Fibroblast of villous mesenchyme (primary cell): ENCODE measurements at places on chromosomes 3 and 15. TPM values are rescaled to one million over a fixed set of nuclear protein-coding genes. Genes with fewer than 3 reads are reported as not detected.

Gene CIDEC
- not detected in 2 replicates for total RNA-seq

DNA sequence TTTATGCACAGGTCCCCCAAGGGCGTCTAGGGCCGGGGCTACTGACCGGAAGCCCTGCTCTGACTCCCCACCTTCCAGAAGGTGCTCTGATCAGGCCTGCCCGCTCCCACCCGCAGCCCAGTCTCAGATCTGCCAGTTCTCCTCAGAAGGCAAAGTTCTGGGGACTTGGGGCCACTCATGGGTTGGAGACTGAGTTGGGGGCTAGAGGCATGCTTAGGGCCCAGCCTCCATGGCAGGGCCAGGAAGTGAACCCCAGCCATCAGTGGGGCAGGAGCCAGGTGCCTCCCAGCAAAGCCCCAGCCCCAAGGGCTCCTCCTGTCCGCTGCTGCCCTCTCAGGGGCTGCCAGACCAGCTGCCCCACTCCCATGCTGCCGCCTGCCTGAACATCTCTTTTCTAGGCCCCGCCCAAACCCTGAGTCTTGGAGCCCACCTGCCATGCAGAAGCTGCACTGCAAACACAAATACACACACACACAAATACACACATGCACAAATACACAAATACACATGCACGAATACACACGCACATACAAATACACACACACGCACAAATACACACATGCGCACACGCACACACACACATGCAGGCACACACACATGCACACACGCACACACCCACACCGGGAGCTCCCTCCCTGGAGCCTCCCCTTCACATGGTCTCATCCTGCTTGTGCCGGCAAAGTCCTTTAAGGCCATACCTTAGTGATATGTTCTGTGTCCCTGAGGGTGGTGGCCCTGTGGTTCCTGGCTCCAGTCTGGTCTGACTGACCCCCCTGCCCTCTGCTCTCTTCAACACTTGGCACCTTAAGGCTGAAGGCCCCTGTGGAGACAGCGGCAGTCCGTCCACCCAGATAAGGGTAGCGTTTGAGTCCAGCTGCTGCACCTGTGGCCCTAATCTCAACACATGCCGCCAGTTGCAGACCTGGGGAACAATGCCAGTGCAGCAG, 59.2 kb upstream of the KLF13 start:
- DNase-seq: no peak

GRCh38 chr3:111585217-111585616, 9.9 kb downstream of the ZBED2 start:
- DNase-seq: no peak

Gene KIF7
- total RNA-seq: 12.2 and 13.4 TPM in 2 replicates

GRCh38 chr15:47439146-47440111, 277.9 kb upstream of the SEMA6D start:
- peak; percentile 48 for DNase-seq

GRCh38 chr3:20074226-20075063, 34.2 kb downstream of the KAT2B start:
- DNase-seq: peak; percentile 52

Gene MINAR1
- 1.3 and 2.3 TPM in 2 replicates for total RNA-seq

Gene AHSG
- not detected in 2 replicates for total RNA-seq

DNA sequence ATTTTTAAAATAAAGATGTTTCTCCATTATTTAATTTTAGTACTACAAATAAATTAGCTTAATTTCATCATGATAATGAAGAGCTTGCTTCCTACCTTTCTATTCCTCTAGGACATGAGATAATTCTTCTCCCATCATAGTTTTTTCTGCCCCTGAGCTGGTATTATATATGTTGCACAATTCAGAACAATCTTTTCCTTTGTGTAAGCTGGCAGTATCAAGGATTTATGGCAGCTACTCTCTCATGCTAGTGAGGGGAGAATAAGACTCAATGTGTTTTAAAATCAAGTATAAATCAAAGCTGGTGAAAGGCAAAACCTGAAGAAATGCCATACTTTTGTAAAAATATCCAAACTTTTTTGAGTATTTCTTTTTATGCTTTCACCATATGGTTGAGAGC, 1405.3 kb downstream of the SI start:
- no peak for DNase-seq

Gene MAP1A
- 60.9 and 65.7 TPM in 2 replicates for total RNA-seq

DNA sequence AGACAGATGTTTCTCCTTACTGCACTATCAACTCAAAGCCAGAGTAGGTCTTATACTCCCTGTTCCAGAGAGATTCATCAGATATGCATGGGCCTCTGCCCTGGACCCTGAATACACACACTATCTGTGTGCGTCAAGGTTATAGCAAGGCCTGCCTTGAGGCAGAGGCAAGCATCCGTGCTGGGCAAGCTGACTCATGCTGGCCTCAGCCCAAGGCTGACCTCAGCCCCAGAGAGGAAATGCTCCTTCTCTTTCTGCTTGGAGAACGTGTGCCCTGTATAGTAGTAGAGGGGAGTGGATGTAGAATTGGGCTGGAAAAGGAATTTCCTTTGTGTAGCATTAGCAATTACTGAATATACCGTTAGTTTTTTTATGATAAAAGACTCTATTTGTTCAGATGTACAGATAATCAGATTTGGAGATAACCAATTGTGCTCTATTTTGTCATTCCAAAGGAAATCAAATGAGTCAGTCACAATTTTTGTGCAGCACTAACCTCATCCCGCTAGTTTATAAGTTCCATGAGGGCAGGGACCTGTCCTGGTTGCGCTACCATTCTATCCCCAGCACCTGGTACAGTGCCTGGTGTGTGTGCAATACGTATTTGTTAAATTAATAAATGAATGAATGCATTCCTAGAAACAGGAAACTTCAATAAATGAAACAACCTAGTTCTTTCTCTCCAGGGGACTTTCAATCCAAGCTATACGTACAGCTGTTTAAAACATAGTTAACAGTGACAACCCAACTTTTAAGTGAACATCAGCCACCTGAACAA, 13.3 kb upstream of the PAQR9 start:
- peak; percentile 87 for DNase-seq

DNA sequence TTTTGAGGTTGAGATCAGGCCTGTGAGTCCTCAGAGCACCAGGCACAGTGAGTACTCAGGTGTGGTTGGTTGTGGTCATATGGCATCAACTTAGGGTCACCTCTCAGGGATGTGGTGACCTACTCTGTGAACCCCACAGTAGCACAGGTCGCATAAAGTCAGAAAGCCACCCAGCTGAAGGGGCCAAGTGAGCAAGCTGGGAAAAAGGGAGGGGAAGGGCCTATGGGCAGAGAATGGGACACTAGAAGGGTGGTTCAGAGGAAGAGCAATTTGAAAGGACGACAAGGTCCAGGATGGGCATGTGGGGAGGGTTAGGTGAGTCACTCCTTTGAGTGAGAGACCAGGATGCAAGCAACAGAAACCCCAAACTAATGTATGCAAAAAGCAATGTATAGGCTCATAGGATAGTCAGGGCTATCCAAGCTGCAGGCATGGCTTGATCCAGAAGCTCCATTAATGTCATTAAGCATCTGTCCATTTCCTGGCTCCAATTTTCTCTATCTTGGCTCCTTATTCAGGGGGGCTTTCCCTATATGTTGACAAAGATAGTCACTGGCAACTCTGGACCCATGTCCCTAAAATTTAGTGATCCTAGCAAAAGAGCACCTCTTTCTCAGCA, 33.5 kb downstream of the HMCES start:
- no peak for DNase-seq

DNA sequence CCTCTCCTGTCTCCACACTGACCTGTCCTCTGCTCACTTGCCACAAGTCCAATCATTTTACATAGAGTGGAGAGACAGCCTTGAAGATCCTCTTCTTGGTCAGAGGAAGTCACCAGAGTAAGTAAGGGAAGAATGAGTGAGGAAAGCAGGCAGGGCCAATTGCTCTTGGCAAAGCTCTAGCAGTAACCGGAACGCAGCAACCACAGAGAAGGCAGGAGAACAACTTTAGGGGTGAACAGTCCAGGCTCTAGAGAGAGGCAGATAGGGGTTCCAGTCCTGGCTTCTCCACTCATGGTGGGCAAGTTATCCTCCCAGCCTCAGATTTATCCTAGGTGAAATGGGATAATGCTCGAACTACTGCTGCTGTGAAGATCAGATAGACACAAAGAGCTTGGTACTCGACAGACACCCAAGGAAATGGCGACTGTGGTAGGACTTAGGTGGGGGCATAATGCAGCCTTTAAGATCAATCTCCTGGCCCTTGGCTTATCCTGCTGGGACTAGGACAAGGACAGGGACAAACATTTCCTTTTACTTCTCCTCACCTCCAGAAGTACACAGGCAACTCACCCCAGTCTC, 1.2 kb upstream of the ADAMTSL3 start:
- DNase-seq: no peak

DNA sequence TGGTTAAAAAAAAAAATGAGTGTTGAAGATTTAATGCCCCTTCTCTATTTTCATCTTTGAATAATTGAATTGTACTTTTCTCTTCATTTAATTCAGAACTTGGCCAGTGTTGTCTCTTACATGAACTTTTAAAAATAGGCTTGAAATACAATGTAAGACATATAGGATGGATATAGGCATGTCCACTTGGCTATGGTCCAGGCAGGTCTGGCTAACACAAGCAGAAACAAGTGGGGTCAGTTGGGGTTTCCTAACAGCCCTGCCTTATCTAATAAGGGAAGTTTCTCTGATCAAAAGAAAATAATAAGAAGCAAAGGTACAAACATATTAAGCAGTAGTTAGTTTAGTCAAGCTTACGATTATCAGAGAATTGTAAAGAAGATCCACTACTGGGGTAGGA, 19.1 kb upstream of the PAK6 start:
- no peak for DNase-seq

Gene OR5H2
- total RNA-seq: not detected in 2 replicates

GRCh38 chr15:43219929-43220928, 589 bp downstream of the EPB42 start:
- DNase-seq: no peak

DNA sequence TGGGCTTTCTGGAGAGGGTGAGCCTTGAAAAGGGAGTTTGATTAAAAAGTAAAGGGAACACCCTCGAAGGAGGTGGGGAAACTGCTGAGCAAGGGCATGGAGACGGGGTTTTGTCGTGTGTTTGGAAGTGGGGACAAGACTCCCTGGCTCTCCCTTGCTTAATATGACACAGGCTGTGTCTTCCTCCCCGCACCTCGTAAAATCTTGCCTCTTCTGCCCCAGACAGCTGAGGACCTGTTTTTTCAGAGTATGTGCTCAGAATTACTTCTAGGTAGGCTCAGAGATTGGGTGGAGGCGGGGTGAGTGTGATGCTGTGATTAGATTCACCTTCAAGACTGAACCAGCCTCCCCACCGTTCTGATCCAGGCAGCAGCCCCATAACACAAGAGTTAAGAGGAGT, 244.4 kb upstream of the TLE3 start:
- no peak for DNase-seq

GRCh38 chr3:102079809-102080197, 230.5 kb downstream of the NFKBIZ start:
- no peak for DNase-seq

DNA sequence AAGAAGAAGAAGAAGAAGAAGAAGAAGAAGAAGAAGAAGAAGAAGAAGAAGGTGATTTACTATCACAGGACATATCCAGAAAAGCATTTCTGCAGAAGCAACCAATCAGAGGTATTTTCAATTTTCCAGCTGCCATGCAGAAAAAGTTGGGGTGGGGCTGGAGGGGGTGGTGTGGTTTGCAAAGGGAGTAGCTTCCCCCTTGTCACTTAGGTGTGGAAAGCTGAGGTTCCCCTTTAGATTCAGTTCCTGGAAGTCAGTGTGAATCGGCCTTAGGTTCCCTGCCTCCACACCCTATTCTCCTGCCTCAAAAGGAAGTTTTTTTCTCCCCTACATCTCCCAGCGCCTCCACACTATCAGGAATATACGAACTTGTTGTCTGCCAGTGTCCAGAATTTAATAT, 276.7 kb upstream of the ARRDC4 start:
- no peak for DNase-seq

Gene SERINC4
- under 0.01 TPM in 1 of 2 replicates, not detected in the other for total RNA-seq
